ENCODE measurements at places on chromosomes 2 and 18. TPM values are rescaled to one million over a fixed set of nuclear protein-coding genes. Genes with fewer than 3 reads are reported as not detected.

KANSL1L gene
- 14.0 TPM for total RNA-seq

ALPP gene
- total RNA-seq, result 0.27 TPM

DNA sequence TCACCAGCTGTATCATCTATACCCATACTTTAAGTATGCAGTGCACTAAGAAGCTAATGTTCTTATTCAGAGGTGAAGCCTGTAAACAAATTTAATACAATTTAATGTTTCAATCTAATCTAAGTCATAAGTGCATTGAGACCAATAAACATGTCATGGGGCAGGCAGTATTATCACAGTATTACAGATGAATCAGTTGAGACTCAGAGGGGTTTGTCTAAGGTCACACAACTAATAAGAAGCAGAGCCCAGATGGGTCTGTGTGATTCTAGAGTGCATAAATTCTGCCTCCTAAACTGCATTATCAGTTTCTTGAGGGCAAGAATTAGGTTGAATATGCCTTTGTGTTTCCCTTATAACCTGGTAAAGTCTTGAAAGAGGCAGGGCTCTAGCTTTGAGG is 140.9 kb upstream of the RNF152 start:
- DNase-seq, result no peak

DNA sequence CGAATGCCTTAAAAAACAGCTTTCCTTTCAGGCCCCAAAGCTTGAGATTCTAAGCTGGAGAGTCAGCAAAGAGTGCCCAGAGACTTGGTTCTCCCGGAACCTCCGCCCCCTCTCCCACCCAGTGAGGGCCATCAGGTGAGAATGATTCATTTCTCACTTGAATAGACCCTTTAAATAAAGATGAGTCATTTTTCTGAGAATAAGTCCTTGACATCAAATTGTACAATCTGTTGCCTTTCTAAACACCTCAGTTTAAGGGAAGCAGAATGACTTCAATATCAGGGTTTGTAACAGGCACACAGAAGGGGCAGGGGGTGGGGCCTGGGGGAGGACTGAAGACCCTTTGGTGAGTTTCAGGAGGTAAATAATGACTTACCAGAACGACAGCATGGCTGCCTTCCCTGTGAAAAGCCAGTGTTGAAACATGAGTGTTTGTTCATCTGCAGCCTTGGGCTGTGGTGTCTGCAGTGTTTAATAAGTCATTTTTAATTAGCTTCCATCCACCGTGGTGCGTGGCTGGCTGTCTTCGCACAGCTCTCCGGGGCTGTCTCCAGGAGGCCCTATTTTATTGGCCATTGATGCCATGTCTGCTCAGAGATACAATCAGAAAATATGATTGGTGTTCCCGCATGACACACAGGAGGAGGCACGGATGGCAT is 134.9 kb upstream of the ZNF236 start:
- no peak for DNase-seq

- DNase-seq, result no peak
Measured at GRCh38 chr2:47666332-47666731, 116.6 kb upstream of the MSH6 start.

- DNase-seq, result no peak
Measured at GRCh38 chr2:223537651-223538601, 64.2 kb downstream of the SCG2 start.

- DNase-seq, result no peak
Measured at GRCh38 chr18:58533766-58534165, 95.1 kb downstream of the ALPK2 start.
